ENCODE measurements at places on chromosomes 6 and 20.
A peak's percentile ranks its signal among the peaks of the same experiment; 100 is the strongest.

GRCh38 chr20:49119988-49120387 lies 68.1 kb downstream of the STAU1 start:
- no peak for DNase-seq

GRCh38 chr6:28764761-28765282 lies 159.0 kb downstream of the TRIM27 start:
- DNase-seq: no peak

DNA sequence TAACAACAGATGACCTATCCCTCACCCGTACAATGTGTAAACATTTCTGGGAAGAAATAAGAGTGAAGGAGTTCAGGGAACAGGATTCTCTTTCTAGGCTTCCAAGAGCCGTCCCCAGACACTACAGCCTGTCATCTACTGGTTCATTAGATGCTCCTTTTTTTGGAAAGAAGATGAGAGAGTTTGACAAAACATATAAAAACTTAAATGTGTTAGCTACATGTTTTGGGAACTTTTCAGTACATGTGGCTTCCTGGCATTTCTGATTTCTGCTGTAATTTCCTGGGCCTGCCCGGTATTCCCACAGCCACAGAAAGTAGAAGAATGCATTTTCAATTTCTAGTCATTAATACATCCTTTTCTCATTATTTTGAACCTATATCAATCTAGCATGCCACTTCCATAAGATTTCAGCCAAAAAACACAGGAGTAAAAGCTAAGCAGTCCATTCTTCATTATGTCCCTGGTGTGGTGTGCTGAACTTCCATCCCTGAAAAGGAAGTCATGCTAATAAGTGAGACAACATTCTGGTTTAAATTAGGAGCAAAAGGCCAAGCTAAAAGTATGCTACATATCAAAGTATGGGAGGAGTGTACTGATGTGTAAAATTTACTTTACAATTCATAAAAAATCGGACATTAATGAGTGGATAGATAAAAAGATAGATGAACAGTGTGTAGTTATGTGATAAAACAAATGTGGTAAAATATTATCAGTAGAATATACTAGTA lies 198.2 kb downstream of the WDR27 start:
- DNase-seq: no peak

- DNase-seq: peak; percentile 34
These were observed 295.0 kb downstream of the KCNQ5 start for GRCh38 chr6:72916906-72917305.

GRCh38 chr6:85272592-85272991 lies 177.3 kb upstream of the NT5E start:
- no peak for DNase-seq

DNA sequence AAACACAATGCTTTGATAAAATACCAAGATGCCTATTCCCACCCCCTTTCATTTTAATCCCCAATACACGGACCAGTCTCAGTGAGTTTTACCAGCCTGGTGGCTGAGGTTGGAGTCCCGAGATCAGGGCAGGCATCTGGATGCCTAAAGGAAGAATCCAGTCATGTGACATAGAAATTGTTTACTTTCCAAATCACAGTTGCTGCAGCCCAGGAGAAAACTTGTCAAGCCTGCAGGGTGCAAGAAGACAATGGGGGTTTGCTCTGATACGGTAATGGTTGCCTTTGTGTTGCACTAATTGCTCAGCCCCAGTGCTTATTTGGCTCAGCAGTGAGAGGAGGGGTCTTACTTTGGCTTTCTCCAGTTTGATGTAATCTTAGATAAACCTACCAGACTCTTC lies 308.5 kb upstream of the POU3F2 start:
- DNase-seq: no peak

DNA sequence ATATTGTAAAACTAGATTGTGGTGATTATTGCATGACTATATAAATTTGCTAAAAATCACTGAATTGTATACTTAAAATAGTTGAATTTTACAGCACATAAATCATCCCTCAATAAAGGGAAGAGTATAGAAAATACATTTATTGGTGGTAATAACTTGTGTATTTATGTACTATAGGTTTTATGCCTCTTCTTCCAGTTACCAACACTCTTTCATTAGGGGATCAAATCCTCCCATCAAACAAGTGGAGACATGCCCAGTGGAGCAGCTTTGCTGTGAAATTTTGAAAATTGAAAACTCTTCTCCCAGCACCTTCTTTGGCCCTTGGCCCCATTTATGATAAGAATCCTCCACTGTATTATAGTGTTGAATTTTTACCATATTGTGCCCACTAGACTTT lies 10.1 kb upstream of the SSR1 start:
- no peak for DNase-seq

DNA sequence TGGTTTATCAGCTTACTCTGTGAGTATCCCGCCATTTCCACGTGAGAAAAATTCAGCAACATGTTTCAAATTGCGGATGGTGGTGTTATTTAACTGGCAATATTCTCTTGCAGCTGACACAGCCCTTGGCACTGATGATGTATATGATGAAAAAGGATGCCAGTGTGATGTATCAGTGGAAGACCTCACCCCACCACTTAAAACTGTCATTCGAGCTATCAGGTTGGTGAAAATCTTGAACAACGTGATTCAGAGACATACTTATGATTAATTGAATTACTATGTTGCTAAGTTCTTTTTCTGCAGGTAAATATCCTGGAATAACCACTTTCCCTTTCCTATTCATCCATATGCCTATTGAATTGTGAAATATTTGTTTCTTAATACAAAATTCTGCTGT lies 55.7 kb downstream of the KHDC1L start:
- no peak for DNase-seq

DNA sequence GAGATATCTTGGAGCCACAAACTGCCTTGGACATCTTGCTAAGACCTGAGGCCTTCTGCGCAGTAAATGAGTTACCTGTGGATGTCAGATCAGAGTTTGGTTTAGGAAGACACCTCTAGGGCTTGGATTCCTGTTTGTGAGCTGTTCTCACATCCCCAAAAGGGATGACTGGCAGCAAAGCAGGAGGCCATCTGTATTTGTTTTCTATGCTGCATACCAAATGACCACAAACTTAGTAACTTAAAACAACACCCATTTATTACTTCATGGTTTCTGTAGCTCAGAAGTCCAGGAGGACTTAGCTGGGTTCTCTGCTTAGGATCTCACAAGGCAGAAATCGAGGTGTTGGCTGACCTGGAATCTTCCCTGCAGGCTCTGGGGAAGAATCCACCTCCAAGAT lies 116.7 kb downstream of the UNC5CL start:
- peak; percentile 52 for DNase-seq

- no peak for DNase-seq
These were observed 13.4 kb downstream of the SIGLEC1 start for GRCh38 chr20:3699037-3699436.

DNA sequence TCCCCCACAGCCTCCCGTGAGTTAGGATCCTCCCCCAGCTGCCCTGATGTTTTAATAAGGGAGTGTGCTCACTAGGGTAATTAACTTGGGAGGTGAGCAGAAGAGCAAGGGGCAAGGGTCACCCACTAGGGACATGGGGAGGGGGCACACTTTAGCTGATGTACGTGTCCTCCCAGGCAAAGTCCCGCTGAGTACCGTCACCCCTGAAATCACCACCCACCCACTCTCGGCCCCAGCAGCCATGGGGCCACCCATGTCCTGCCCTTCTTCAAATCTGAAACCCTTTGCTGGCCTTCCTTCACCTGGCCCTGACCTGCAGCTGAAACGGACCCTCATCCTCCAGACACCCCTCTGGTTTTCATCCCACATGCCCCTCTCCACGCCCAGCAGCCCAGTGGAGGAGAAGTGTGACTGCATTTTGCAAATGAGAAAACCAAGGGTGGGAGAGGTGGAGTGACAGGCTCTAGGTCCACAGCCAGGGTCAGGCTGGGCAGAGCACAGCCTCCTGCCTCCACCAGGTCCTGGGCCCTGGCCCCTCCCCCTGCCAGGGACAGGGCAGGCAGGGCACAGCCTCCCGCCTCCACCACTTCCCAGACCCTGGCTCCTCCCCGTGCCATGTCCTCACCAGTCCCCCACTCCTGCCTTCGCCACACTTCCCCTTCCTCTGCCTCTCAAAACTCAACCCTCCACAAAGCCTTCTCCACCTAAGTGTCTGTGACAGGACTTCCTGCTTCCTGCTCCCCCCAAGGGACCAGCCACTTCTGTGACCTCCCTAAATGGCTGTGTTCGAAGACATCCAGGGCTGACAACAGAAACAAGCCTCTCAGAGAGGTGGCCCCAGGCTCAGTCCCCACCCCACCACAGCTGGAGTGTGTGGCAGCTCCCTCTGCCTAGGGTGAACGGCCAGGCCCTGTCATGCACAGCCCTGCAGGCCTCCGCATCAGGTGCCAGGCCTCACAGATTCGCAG lies 15.1 kb downstream of the ACSS1 start:
- DNase-seq: no peak

- peak; percentile 55 for DNase-seq
These were observed 1228.2 kb upstream of the CITED2 start for GRCh38 chr6:140602431-140603248.

- DNase-seq: peak; percentile 88
These were observed 2.2 kb upstream of the ID1 start for GRCh38 chr20:31602779-31603441.

DNA sequence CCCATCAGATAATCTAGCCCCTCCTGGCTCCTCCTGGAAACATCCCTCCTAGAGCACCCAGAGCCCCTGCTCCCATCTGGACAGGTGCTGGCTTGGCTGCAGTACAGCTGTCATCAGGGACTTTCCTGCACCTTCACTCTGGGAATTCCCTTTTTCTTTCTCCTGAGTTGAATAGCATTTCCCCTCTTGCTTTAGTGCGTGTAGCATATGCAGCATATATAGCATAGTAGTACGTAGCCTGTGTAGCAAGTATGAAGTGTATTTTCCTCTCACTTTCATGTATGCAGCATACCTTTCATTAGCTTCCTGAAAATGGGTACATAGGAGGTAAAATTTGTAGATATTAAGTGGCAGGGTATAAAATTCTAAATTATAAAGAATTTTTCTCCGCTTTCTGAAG lies 352.9 kb downstream of the ESR1 start:
- DNase-seq: no peak

DNA sequence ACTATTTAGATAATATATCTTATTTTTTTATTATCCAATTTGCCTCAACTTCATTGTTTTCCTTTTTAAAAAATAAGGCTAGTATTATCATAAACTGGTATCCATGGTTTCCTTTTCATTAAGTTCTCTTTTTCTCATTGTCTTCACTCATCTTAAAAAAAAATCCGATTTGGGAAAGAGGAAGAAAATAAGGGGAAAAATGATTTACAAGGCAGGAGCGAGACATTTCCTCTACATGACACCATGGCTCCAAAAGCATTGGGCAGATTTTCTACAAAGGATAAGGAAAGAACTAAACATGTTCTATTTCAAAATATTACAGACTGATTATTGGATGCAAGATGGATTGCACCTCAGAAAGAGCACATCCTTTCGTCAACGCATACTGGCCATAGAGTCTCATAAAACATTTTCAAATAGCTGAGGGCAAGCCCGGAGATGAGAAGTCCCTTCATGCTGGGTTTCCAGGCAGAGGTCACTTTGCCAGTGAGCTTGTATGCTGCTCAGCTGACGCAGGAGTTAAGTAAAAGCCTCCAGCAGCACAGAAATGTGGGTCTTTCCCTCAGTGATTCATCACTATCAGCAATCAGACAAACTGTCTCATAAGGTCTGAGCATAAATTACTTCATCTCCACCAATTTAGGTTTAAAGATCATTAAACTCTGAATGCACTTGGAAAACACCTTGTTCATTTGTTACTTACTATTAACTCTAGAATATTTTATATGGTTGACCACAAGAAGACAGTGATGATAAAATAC lies 129.0 kb upstream of the TNFAIP3 start:
- DNase-seq: peak; percentile 67

DNA sequence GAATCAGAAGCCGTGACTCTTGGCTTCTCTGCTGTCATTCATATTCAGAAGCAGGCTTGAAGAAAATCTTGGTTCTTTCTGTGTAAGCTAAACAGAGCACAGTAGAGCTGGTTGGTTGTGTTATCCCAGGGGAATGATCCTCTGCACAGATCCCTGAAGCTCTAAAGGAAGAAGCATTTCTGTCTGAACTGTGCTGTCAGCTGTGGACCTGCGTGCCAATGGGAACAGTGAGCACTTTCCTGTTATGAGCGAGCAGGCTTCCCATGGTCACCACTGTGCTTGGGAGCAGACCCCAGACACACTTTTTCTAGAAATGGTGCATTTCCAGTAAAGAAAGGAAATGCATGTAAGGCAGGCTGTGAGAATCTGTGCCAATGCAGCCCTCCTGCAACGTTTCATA lies 490.2 kb downstream of the EPM2A start:
- peak; percentile 7 for DNase-seq

GRCh38 chr6:168550326-168550725 lies 109.3 kb downstream of the SMOC2 start:
- no peak for DNase-seq

DNA sequence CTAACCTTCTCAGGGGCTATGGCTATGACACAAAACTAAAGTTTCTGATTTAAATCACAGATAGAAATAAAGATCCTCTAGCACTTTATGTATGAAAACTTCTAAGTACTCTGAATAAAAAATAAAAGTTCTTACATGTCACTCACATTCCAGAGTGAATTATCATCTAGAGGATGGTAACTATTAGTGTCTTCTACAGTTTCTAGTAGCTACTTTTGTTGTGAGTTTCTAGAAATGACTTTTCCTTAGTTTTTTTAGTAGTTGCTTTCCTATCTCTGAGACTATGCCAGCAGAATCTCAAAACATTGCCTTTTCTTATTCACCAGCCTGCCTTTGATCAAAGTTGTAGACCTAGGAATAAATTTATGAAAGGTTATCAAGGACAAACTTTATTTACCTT lies 10.1 kb downstream of the ZNF318 start:
- DNase-seq: no peak

GRCh38 chr6:167568407-167569024 lies 243.6 kb downstream of the TTLL2 start:
- DNase-seq: no peak

DNA sequence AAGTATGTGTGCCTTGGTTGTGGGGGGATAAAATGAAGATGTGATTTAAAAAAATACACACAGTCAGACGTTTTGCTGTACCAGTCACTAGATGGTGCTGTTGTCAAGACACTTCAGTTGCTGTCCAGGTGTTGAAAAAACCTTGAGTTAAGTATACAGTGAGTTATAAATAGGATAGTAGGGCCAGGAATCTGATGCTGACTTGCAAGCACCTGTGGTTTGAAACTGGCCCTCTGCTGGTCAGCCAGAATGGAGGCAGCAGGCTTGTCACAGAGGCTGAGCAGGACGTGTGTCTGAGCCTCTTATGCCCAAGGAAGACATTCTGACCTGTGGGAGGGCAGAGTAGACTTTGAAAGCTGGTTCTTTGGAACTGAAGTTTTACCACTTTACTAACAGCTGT lies 27.8 kb downstream of the RNF8 start:
- peak; percentile 70 for DNase-seq

- DNase-seq: peak; percentile 76
These were observed 44.2 kb downstream of the BMP6 start for GRCh38 chr6:7770111-7770510.
